ENCODE measurements at places on chromosomes 4 and X.

- DNase-seq: no peak
Measured at GRCh38 chr4:13570916-13571315, 26.6 kb upstream of the NKX3-2 start.

- no peak for DNase-seq
Measured at GRCh38 chr4:185502386-185502785, 30.9 kb upstream of the CCDC110 start.

GRCh38 chrX:129077424-129078170 lies 445.7 kb downstream of the SMARCA1 start:
- no peak for DNase-seq

DNA sequence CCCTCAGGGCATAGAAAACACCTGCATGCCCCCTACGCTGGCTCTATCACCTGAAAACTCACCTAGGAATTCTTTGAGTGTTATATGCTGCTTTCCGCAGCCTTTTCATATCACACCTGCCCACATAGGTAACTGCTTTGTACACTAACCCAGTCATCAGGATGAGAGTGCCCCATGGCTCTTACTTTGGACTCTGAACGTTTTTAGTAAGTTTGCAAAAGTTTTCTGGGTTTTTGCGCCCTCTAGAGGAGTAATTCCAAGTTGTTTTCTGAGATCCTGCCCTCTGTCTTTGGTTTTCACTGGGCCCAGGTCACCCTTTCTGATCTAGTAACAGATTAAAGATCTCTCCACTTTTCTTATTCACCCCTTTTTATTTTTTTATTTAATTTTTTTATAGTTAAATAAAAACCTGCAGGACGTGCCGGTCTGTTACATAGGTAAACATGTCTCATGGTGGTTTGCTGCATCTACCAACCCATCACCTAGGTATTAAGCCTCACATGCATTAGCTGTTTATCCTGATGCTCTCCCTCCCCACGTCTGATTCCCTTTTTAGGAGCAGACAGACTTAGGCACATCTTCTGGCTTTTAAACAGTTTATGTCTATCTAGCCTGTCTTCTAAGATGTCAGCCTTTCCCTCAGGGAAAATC lies 139.2 kb downstream of the NWD2 start:
- DNase-seq: peak; percentile 71

Data from MM.1S (cell line).